GM03348 (cell line): ENCODE measurements at places on chromosomes 2 and 18.

- DNase-seq: peak; percentile 92
These were observed 15.8 kb upstream of the SELENOI start for GRCh38 chr2:26330114-26330549.

DNA sequence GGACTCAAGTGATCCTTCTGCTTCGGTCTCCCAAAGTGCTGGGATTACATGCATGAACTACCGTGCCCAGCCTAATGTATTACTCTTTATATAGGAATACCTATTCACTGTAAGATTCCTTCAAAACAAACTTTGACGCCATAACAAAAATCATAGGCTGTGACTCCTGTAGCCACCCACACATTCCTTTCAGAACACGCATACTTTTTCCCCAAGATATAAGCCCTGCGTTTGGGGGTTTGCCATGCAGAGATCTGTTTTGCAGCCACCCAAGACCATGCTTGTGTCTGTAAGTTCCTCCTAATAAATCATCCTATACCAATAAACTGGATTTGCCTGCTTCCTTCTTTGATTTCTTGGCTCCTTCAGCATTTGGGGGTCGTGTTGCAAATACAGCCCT is 46.0 kb upstream of the STON1 start:
- no peak for DNase-seq

DNA sequence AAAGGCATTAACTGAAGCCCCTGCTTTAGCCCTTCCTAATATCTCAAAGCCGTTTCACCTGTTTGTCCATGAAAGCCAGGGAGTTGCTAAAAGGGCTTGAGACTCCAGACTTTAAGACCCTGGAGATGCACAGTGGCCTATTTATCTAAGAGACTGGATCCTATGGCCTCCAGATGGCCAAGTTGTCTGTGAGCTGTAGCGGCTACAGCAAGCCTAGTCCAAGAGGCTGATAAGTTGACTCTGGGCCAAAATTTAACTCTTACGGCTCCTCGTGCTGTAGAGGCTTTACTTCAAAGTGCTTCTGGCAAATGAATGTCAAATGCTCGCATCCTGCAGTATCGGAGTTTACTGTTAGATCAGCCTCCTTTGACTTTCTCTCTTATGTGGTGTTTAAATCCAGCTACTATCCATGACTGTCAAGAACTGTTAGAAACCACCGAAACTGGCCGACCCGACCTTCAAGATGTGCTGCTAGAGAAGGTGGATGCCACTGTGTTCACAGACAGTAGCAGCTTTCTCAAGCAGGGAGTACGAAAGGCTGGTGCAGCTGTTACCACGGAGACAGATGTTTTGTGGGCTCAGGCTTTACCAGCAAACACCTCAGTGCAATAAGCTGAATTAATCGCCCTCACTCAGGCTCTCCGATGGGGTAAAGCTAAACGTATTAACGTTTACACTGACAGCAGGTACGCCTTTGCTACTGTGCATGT is 336.7 kb upstream of the CNTNAP5 start:
- no peak for DNase-seq

DNA sequence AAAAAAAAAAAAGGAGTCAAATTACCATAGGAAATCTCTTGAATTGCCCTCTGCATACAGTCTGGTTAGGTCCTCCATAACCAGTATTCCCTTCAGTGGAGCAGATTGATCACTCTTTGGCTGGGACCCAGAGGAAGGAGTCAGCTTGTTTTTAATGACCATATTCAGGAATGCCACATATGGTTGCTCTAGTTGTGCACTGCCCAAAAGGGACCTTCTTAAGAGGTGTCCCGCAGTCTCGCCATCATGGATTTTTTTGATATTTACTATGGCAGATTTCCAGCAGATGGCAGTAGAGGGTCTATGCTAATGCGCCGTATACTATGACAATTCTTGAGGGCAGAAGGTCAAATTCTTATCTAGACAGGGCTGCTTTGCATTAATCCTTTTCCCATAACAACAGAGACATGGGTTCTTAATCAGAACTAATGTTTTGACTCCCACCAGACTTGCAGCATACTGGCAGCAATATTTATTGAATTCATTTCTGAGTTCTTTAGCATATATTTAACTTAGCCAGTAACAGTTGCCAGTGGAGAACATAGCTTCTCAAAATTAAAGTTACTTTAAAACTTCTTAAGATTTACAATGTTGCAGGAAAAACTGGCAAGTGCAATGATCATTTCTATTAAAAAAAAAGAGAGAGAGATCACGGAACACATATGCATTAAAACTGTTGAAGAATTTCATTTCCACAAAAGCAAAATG is 31.8 kb upstream of the INPP4A start:
- DNase-seq: peak; percentile 61
